ENCODE measurements at places on chromosomes 4 and X.

GRCh38 chr4:2400841-2401609 is 17.4 kb downstream of the ZFYVE28 start:
- no peak for DNase-seq

DNA sequence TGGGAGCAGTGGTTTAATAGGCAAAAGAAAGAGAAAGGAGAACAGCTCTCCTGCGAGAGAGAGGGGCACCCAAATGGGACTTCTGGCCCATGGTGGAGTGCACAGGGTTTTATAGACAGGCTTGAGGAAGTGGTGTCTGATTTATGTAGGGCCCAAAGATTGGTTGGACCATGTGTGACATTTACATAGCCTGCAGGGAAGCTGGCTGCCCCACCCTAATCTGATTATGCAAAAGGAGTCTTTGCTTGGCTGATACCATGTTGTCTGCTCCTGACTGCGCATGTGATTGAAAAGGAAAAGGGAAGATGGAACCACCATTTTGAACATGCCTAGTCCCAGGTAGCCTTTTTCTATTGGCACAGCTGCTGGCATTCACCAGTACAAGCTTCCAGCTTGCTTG is 100.0 kb upstream of the DIPK2B start:
- no peak for DNase-seq

DNA sequence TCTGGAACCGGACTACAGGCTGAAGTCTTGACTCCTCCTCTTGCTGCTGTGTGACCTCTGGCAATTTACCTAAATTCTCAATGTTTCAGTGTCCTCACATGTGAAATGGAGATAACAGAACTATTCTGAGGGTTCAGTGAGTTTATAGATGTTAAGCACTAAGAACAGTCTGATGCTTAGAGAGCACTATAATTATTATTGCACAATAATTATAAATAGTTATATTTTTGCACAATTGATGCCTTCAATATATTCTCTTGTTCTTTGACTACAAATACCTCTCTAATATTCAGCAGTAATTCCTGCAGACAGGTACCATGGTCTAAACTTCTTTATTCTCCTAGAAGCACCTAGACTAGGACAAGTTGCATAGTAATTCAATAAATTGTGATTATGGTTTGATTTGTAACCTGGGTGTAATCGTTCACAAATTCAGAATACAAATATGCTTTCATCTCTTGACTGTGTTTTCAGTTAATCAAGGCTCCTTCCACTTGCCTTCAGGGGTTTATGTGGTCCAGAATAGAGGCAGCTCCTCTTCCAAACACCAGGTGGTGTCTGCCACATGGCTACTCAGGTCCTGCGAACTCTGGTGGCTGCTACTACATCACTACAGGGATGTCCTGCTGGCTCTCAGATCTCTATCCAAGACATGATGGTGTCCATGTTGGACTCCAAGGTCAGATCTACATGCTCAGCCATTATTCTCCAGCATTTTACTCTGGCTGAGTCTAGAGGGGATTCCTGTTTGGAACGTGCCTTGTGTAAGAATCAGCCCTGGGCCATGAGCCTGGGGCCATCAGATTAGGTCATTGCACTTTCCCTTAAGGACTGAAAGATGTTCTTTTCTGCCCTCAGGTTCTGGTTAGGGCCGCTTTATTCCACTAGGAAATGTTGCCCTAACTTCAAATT is 103.4 kb downstream of the QRFPR start:
- no peak for DNase-seq

DNA sequence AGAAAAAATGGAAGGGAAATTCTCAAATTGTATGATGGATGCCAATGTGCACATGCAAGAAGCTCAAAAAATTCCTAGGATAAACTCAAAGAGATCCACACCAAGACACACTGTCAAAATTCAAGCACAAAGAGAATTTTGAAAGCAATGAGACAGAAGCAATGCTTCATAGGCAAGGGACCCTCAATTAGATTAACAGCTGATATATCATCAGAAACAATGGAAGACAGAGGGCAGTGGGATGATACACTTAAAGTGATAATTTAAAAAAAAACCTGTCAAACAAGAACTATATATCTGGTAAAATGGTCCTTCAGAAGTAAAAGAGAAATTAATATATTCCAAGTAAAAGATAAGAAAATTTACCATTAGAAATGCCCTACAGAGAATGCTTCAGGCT is 306.3 kb upstream of the PCDH7 start:
- DNase-seq: no peak

GRCh38 chrX:14015294-14015693 is 14.4 kb downstream of the GEMIN8 start:
- DNase-seq: no peak

- DNase-seq: no peak
Observed at GRCh38 chr4:135418353-135418752, 1216.8 kb upstream of the PABPC4L start.

GRCh38 chr4:144739511-144740033 is 93.6 kb downstream of the HHIP start:
- DNase-seq: no peak

- no peak for DNase-seq
Observed at GRCh38 chrX:56113785-56114436, 118.2 kb upstream of the KLF8 start.

GRCh38 chr4:99104153-99104552 is 15.6 kb upstream of the ADH5 start:
- no peak for DNase-seq

DNA sequence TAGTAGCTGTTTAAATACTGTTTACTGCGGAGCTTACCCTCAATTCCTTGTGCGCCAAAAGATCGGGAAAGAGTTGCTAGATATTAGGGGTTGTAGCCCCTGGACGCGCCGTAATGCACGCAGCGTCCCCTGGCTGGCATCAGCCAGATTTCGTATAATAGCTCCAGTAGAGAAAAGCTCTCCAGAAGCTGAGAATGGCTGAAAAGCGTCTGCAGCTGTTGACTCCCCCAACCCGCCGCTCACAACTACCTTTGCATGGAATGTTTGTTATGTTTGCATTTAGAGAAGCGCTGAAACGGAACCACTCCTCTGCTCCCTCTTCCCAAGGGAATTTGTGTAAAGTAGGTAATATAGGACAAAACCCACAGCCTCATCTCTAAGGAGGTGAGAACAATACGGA is 3.7 kb downstream of the DOCK11 start:
- no peak for DNase-seq

DNA sequence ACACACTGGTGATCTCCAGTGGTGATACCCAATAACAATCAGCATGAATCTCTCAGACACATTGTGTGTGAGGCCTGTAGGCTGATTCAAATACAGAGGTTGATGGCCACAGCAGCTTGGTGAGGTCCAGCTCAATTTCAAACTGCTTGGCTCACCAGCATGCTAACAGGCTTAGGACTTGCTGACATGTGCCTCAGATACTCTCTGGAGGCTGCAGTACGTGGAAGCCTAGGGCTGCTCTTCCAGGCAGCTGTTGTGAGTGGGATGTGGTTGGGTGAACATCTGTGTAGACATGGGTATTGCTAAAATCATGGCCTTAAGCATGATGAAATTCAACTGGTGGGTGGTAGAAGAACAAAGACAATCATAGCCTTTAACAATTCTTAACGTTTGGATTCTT is 4.3 kb downstream of the CXCL9 start:
- no peak for DNase-seq

- DNase-seq: no peak
Observed at GRCh38 chr4:90715242-90715641, 588.0 kb downstream of the CCSER1 start.

GRCh38 chr4:102569200-102569599 is 68.0 kb downstream of the NFKB1 start:
- DNase-seq: no peak

GRCh38 chr4:146465628-146466027 is 56.1 kb downstream of the SLC10A7 start:
- no peak for DNase-seq

DNA sequence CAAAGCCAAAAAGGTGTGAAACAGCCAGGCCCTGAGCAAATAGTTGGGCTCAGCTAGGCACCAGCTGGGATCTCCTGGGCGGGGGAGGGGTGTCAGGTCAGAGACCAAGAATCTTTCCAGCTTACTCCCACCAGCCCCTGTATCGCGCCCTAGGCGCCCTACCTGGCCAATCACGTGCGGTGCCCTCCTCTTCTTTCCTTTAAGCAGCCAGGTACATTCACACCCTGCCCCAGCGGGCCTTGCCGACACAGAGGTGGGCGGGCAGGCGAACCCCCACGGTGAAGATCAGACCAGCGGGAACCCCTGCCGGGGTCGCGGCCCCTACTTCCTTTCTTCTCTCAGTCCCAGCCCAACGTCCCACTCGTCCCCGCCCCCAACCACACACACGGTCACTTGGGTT is 9.1 kb downstream of the ARHGAP36 start:
- no peak for DNase-seq

DNA sequence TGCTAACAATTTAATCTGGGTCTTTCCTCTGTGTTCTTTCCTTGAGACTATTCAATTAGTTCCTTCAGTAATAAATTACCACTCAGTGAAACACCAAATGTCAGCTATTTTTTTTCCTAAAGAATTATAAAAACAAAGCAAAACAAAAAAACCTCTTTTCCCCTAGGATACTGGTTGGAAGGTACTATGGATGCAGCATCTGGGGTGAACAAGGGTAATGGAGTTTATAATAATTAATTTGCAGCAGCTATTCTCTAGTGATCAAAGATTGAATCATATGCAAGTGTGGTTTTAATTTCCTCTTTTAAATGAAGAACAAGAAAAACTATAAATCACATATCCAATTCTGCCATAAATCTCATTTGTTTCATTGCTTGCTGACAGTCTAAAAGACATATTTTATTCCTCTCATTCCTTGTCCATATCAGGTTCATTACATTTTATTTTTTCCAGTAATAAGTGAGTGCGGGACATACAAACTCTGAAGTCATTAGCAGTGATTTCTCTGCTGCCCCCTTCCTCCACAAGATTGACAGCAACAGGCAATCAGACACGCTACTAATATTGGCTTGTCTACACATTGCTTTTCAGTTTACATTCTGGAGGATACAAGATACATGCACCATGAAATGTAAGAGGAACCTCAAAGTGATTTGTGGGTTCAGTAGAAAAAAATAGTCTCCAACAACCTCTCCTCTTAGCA is 1093.4 kb upstream of the SLIT2 start:
- DNase-seq: no peak

DNA sequence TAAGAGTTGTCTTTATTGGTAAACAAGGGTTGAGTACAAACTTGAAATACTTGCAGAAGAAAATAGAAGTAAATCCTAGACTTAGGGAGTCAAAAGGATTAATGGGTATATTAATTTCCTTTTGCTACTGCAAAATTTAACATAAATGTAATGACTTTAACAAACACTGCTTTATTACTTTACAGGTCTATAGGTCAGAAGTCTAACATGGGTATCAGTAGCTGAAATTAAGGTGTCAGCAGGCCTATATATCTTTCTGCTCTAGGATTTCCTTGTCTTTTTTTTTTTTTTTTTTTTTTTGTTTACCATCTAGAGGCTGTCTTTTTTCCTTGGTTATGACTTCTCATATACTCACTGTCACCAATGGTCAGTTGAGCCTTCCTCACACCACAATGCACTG is 220.4 kb downstream of the GRID2 start:
- no peak for DNase-seq

GRCh38 chr4:112884406-112884805 is 165.0 kb upstream of the ANK2 start:
- DNase-seq: no peak

GRCh38 chr4:141027421-141027820 is 105.8 kb downstream of the RNF150 start:
- DNase-seq: no peak

GRCh38 chr4:60506061-60506460 is 694.1 kb upstream of the ADGRL3 start:
- no peak for DNase-seq

DNA sequence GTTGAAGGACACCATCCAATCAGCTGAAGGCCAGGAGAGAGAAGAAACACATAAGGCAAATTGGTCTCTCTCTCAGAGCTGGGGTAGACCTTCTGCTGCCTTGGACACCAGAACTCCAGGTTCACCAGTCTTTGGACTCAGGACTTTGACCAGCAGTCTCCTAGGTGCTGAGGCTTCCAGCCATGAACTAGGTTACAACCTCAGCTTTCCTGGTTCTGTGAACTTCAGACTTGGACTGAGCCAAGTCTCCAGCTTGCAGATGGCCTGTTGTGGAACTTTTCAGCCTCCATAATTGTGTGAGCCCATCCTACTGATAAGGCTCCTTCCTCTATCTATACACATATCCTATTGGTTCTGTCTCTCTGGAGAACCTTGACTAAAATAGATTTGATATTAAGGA is 20.6 kb upstream of the BBS12 start:
- no peak for DNase-seq

DNA sequence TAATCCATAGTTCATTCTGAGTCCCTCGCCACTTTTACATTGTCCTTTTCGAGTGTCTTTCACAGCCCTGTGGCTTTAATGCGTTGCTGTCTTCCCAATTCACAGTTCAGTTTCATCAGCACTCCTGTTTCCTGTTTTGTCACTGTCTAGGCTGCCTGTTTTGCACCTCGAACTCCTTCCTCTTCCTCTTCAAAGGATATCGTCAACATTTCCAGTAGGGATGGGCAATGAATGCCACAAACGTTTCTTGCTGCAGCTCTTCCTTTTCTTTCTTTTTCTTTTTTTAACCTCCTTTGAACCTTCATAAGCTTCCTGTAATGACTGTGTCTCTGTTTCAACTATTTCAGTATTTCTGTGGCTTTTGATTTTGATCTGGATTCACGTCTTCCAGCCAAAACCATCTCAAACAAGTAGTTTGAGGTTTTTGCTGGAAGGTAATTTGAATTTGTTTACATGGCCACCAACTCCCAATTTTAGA is 105.4 kb downstream of the ANXA3 start:
- DNase-seq: no peak

- no peak for DNase-seq
Observed at GRCh38 chr4:143559757-143560147, 46.2 kb downstream of the SMARCA5 start.

DNA sequence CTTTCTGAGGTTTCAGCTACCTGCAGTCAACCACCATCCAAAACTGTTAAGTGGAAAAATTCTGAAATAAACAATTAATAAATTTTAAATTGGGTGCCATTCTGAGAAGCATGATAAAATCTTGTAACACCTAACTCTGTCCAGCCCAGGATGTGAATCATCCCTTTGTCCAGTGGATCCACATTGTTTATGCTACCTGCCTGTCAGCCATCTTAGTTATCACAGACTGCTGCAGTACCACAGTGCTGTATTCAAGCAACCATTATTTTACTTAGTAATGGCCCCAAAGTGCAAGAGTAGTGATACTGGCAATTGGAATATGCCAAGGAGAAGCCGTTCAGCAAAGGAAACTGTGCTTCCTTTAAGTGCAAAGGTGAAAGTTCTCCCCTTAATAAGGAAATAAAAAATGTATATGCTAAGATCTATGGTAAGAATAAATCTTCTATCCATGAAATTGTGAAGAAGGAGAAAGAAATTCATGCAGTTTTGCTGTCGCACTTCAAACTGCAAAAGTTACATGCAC is 20.6 kb downstream of the CAMK2D start:
- DNase-seq: no peak
